C1 segment of cervical spinal cord (tissue), 14 donors: ENCODE measurements at places on chromosomes 12 and 14.

GRCh38 chr14:43539210-43539609, 967.9 kb downstream of the FSCB start:
- no peak for DNase-seq

DNA sequence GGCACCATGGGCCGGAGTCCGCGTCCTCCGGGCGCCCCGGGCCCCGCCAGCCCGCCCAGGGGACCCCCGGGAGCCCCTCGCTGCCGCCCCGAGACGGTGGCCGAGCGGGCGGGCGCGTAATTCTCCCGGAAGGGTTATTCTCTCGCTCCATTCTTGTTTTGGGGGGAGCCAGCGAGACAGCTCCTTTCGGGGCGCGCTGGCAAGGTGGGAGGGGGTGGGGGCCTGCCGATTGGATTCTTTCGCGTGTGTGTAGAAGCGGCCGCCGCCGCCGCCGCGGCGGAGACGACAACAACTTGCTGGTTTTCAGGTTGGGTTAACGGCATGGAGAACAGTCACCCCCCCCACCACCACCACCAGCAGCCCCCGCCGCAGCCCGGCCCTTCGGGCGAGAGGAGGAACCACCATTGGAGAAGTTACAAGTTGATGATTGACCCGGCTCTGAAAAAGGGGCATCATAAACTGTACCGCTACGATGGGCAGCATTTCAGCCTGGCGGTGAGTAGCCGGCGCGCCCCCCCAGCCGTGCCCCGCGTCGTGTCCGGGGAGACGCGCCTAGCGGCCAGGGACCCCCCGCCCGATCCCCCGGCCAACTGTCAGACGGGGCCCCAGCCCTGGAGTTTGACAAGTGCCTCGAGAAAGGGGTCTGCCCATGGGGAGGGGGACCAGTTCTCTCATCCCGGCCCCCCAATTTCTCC, 755 bp downstream of the SETD1B start:
- peak; percentile 72 for DNase-seq

DNA sequence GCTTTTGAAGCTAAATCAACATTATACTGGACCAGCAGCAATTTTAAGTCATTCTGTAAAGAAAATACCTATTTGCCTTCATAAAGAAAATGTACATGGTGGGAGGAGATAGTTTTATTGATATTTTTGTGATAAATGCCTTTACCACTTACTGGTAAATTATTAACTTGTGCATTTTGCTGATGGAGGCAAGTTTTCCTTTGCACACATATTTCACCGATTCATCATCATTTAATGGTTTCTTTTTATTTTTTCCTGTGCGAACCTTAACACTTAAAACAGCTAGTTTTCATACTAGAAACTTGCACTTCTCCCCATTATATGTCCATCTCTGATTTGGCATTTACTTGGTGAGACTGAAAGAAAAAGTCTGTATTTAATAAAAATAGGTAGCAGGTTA, 239.3 kb downstream of the TRHDE start:
- no peak for DNase-seq

DNA sequence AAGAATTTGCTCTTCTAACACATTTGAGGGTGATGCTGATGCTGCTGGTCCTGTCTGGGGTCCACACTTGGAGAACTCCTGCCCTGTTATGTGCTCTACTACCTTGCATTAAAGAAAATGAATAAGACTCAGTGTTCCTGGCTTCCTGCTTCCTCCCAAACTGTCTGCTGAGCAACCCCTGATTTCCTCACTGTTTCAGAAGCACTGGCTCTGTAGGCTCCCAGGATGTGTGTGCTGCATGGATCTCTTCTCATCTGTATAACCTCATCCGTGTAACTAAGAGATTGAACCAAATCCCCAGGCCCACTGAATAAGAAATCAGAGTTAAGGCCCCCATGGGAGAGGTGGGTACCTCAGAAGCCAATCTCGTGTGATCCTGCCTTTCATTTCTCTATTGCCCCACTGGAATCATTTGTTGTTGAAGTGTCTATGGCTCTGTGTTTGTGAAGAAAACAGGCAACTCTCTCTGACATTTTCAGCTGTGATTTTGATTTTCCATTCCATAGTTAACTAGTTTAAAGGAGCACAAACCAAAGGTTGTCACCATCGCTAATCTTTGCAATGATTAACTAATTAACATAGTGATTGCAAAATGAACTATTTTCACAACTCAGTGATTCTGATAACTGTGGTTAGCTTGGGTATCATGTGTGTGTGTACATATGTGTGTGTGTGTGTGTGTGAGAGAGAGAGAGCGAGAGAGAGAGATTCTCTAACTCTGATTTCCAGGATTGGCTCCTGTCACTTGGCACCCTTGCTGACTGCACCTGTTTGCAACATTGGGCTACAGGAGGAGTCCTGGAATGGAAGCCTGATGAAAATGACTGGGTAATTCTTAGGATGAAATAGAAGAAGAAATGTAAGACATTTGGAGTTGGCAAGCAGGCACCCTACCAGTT, 196.2 kb downstream of the SLC38A4 start:
- no peak for DNase-seq

DNA sequence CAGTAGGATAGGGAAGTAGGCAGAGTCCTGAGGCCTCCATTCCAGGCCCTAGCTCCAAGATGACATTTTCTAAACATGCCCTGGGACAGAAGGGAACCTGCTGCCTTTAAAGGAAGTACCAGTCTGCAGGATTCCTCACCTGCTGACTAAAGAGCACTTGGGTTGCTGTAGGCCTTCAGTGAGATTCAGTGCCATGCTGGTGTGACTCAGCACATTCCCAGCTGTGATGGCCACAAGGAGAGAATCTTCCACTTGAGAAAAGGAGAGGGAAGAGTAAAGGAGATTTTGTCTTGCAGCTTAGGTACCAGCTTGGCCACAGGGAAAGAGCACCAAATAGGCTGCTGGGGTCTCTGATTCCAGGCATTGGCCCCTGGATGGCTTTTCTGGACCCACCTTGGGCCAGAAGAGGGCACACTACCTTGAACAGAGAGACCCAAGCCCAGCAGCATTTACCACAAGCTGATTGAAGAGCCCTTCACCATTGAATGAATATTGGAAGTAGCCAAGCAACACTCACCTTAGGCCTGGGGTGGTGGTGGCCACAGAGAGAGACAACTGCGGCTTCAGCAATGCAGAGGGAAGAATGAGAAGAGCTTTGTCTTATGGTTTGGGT, 498.3 kb downstream of the KCNH5 start:
- no peak for DNase-seq

DNA sequence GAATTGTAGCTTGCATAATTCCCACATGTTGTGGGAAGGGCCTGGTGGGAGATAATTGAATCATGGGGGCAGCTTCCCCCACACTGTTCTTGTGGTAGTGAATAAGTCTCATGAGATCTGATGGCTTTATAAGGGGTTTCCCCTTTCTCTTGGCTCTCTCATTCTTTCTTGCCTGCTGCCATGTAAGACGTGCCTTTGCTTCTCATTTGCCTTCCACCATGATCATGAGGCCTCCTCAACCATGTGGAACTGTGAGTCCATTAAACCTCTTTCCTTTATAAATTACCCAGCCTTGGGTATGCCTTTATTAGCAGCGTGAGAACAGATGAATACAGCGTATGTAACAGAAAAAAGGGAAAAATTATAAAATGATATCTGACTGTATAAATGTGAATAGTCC, 21.1 kb downstream of the C12orf71 start:
- DNase-seq = no peak

- DNase-seq = no peak
Observed at GRCh38 chr14:71142375-71143038, 235.2 kb downstream of the PCNX1 start.

- DNase-seq = no peak
Observed at GRCh38 chr14:50099335-50099734, 17.0 kb downstream of the VCPKMT start.

DNA sequence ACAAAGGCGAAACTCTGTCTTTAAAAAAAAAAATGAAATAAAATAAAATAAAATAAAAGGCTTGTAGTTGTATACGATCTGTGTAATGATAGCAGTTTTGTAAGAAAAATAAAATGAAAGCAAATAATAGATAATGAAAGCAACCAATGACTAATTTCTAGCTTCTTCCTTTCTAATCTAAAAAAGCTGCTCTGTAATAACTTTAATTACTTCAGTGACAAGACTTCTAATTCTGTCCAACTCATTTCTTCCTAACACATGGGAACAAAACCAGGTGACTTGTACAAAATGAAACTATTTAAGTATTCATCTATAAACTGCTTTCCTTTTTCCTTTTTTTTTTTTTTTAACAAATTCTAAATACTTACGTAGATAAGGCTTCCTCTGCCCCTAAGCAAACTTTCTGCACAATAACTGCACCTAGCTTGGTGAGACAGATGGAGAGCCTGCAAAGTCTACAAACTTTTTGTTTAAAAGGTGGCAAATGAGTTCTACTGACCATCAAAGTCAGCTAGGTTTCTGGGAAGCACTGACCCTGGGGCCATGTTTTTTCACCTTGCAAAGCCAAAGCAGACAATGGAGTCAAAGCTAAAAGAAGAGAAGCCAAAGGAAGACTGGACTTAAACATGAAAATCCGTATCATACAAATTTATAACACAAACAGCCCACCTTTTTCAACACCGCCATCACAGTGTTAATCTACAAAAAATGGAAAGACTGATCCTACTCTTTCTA, 28.2 kb downstream of the DENND5B start:
- no peak for DNase-seq

GRCh38 chr12:93573552-93574223, 1.2 kb downstream of the SOCS2 start:
- DNase-seq = no peak

- DNase-seq = no peak
Observed at GRCh38 chr12:3473844-3474243, 17.2 kb upstream of the PRMT8 start.

GRCh38 chr12:25017336-25017735, 68.4 kb upstream of the BCAT1 start:
- DNase-seq = no peak

DNA sequence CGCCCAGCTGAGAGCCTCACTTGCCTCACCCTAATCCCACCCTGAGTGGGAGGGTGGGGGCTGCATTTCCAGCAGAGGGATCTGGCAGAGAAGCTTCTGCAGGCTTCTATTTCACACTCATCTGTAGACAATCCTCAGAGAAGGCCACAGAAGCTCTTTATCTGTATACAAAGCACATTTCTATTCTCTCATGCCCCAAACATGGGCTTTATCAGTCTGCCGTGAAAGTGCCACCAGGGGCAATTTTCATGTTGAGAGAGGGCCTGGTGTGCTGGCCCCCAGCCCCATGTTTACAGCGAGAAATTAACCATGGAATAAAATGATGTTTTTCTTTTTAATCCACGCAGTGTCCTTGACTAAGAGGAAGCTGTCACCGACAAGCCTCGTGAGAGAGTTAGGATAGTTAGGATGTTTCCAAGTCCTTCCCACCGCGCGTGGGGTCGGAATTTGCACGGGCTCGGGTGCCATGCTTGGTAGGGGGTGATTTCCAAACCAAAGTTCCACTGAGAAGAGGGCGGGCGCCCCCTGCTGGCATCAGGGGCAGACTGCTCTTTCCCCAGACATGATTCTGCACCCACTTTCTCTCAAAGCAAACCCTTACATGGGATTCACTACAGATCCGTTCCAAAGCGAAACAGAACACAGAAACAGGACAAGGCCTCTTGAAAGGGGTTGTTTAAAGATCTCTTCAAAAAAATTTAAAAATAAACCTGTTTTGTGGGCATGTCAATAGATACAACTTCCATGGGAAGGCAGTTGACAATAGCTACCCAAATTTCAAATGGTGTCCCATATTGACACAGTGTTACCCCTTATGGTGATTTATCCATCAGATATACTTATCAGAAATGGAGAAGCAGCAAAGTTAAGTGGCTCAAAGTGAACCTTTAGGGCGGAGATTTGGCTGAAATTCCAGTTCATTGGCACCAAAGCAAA, 19.4 kb downstream of the BDKRB1 start:
- peak; percentile 6 for DNase-seq

GRCh38 chr12:87509237-87509820, 519.9 kb downstream of the C12orf50 start:
- DNase-seq = no peak

DNA sequence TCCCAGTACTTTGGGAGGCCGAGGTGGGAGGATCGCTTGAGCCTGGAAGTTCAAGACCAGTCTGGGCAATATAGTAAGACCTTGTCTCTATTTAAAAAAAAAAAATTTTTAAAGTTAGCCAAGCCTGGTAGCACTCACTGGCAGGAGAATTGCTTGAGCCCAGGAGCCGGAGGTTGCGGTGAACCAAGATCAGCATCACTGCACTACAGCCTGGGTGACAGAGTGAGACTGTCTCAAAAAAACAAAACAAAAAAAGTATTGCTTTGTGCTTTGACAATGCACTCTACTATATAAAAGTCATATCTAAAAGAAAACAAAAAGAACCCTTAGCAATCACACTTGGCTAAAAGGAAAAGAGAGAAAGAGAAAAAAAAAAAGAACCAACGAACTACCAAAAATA, 26.8 kb downstream of the GNPTAB start:
- no peak for DNase-seq

GRCh38 chr14:93331728-93332396, 974 bp downstream of the BTBD7 start:
- no peak for DNase-seq

DNA sequence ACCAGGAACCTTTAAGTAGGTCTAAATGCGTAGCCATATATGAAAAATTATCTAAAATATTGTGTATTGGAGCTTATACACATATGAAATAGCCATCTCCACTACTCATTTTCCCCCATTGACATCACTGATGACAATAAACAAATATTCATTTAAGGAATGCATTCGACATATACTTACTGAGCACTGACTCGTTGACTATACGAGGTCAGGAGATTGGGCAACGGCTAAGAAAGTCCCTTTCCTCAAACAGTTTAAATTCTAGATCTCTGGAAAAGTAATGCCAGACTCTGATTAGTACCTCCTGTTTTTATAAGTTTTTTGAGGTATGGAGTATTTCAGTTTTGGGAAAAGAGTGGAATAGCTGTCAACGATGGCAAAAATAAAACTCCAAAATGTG, 139.4 kb upstream of the DIO2 start:
- no peak for DNase-seq

- DNase-seq = no peak
Observed at GRCh38 chr12:69331519-69331908, 16.7 kb upstream of the LYZ start.

- no peak for DNase-seq
Observed at GRCh38 chr12:117684471-117684870, 284.3 kb downstream of the KSR2 start.

DNA sequence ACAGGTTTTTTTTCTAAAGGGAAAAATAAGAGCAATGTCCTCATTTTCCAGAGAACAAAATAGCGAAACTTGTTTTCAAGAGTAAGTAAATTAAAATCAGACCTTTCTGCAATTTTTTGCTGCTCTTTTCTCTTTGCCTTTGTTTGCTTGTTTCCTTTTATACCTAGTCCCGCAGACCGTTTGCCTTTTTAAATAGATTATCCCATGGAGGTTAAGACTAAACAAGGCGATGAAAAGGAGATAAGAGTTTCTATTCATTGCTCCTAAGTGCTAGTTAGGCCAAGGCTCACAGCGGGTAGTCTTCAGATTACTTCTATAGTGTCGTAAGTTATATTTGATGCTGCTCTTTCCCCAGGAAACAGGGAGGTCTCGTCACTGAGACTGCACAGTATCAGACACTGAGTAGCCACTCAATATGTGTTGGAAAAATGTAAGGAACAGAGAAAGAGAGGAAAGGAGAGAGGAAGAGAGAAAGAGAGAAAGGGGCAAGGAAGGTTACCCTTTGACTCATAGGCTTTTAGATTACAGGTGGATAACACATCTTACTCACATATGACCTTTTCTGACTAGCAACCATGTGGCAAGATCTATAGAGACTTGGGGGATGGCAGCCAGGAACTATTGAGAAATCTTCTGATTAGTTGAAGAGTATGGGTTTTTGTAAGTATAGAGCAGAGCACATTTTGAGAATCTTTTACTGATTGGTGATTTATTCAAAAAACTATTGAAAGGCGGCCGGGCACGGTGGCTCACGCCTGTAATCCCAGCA, 107.5 kb upstream of the PARP11 start:
- DNase-seq = no peak

GRCh38 chr12:86193931-86194330, 62.3 kb downstream of the MGAT4C start:
- no peak for DNase-seq
